Aortic smooth muscle cell (primary cell): ENCODE measurements at places on chromosomes 1 and 21. TPM values are rescaled to one million over a fixed set of nuclear protein-coding genes. Genes with fewer than 3 reads are reported as not detected.

Gene LPAR3
- total RNA-seq: 0.13 and 0.31 TPM in 2 replicates

Gene ZSCAN20
- total RNA-seq: 8.0 and 8.1 TPM in 2 replicates

Gene LRRIQ3
- total RNA-seq: 0.26 and 0.68 TPM in 2 replicates

Gene ELAPOR1
- total RNA-seq: under 0.01 and 0.25 TPM in 2 replicates

Gene SLAMF9
- total RNA-seq: 0.44 and 1.2 TPM in 2 replicates

Gene CNR2
- total RNA-seq: not detected in 2 replicates

Gene PDZK1
- total RNA-seq: 0.40 and 0.75 TPM in 2 replicates

Gene NEGR1
- 17.7 and 43.2 TPM in 2 replicates for total RNA-seq

Gene OR2L13
- total RNA-seq: not detected in 2 replicates

Gene TNFSF4
- total RNA-seq: 1.2 and 2.1 TPM in 2 replicates

Gene RAB3B
- 0.53 and 1.2 TPM in 2 replicates for total RNA-seq

Gene MYOG
- not detected in 2 replicates for total RNA-seq

Gene KCNJ6
- under 0.01 TPM in 1 of 2 replicates, not detected in the other for total RNA-seq

Gene RPF1
- 35.4 and 39.9 TPM in 2 replicates for total RNA-seq

Gene ATP5PO
- total RNA-seq: 184 and 197 TPM in 2 replicates

Gene SSR2
- total RNA-seq: 356 and 368 TPM in 2 replicates

Gene PRAMEF33
- not detected in 2 replicates for total RNA-seq

Gene TOMM40L
- total RNA-seq: 9.1 and 9.6 TPM in 2 replicates

Gene CFHR2
- not detected in 2 replicates for total RNA-seq

Gene HES3
- not detected in 2 replicates for total RNA-seq

Gene CACNA1S
- total RNA-seq: not detected in 2 replicates

Gene PDZK1IP1
- not detected in 2 replicates for total RNA-seq

Gene KIF21B
- 0.12 and 0.13 TPM in 2 replicates for total RNA-seq
